ENCODE measurements at places on chromosomes 16 and 17.

- no peak for DNase-seq
Measured at GRCh38 chr17:74755533-74755932, 7.1 kb downstream of the NHERF1 start.

GRCh38 chr16:30499284-30499683, 26.7 kb downstream of the ITGAL start:
- no peak for DNase-seq

- no peak for DNase-seq
Measured at GRCh38 chr16:53112015-53112414, 57.2 kb downstream of the CHD9 start.

GRCh38 chr17:78588258-78589030, 11.2 kb upstream of the DNAH17 start:
- no peak for DNase-seq

DNA sequence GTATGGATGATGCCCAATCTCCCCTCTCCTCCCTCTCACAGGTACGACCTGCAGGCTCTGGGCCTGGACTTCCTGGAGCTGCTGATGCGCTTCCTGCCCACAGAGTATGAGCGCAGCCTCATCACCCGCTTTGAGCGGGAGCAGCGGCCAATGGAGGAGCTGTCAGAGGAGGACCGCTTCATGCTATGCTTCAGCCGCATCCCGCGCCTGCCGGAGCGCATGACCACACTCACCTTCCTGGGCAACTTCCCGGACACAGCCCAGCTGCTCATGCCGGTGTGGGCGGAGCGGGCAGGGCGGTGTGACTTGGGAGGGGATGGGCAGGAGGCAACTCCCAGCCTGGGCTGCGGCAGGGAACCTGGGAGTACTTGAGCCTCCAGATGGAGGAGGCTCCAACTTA, 18.1 kb downstream of the SPATA32 start:
- DNase-seq = no peak

- DNase-seq = no peak
Measured at GRCh38 chr17:50279181-50279526, 4.9 kb downstream of the TMEM92 start.

- DNase-seq = no peak
Measured at GRCh38 chr17:12250973-12251372, 230.3 kb downstream of the MAP2K4 start.

DNA sequence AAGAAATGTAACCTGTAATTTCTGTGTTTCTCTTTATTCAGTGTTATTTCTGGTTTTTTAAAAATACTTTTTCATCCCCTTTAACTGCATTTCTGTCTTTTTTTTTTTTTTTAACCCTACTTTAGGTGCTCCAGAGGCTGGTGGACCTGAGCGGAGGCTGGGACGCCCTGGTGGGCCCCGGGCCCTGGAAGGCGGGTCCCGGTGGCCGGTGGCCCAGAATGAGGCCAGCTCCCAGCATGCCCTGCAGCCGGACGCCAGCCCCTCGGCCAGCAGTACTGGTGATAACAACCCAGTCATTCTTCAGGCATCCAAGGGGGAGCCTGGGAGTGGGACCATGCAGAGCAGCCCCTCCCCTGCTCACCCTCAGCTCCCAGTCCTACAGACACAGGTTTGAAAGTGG, 1.5 kb downstream of the SRCAP start:
- no peak for DNase-seq

- no peak for DNase-seq
Measured at GRCh38 chr17:79020631-79021301, 3.2 kb upstream of the C1QTNF1 start.

DNA sequence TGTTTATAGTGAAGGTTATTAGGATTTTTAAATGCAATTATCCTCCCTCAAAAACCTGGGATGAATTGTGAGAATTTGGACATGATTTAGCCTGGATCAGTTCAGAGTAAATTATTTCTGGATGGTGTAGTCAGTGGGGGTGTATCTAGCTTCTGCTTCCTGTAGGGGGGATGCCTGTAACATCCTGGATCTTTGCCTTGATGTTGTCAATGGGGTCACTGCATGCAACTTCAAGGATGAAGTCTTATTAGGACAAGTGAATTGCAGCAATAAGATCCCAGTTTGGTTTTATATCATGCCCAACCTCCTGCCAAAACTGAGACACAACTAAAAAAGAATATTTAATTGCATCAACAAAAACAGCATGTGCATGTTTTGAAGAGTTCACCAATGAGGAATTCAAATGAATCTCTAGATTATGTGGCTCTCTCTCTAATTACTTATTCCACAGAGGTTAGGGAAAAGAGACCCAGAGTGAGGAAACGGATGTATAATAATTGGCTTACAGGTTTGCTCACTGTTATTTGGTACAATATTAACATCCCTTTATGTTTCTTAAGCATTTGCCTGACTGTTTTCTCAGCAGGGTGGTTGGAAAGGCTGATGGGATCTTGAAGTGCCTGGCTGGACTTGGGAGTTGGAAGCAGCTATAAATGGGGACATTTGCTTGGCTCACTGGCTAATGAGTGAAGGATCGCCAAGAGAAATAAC, 159.8 kb downstream of the HS3ST3B1 start:
- DNase-seq = no peak

DNA sequence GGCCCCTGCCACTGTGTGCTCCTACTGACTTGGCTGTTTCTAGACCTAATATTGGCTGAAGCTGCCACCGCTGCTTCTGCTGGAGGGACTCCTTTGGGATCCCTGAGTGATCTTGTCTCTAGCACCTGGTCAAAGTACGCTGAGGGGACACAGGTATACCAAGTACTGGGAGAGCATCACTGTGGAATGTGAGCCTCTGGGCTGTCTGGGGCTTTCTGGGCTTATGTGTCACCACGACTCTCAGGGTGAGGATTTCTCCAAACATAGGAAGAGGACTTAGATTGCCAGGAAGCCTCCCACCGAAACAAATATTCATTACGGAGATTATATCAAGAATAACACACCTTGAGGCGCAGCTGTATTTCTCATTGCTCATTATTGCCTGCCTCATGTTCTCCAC, 435.8 kb downstream of the HS3ST3B1 start:
- DNase-seq = no peak

DNA sequence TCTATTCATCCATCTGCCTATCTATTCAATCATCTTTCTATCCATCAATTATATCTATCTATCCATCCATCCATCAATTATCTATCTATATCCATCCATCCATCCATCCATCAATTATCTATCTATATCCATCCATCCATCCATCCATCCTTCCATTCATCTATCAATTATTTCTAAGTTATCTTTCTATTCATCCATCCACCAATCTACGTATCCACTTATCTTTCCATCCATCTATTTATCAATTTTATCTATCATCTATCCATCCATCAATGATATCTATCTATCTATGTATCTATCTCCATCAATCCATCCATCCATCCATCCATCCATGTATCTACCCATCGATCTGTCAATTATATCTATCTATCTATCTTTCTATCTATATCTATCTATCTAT, 158.4 kb upstream of the ZKSCAN2 start:
- no peak for DNase-seq

GRCh38 chr16:83917152-83918120, 18.5 kb downstream of the MLYCD start:
- DNase-seq = no peak

GRCh38 chr16:73717266-73717974, 579.2 kb upstream of the PSMD7 start:
- DNase-seq = no peak

DNA sequence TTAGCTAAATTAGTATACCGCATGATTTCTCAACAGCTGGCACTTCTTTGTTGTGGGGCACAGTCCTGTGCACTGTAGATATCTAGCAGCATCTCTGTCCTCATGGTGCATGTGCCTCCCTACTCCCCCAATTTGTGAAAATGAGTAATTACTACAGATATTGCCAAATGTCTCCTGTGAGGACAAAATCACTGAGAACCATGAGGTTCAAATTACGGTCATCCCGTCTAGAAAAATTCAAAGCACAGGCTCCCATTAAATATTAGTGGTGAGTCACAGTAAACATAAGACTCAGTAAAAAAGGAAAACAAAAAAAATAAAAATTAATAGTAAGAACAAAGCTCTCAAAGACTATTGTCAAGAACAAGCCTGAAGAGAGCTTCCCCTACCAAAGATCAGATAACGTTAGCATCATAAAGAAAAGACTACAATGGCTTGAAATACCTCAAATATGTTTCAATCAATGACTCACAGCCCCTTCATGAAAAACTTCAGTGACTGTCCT, 57.8 kb downstream of the STH start:
- no peak for DNase-seq

DNA sequence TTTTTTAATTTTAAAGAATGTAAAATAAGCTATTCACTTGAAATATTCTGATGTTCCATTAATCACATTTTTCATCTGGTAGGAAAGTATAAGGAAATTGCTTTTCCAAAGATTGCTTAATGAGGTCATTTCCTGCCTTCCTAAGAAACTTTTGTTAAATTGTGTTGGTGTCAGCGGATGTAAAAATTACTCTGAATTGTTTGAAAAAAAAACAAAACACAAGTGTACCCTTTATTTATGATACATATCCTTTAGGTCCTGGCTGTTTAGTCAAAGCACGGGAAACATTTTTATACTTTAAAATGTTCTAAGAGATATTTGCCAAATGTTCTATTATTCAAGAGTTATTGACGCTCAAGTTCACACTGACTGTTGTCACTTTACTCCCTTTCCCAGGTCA, 1357.4 kb upstream of the GOT2 start:
- no peak for DNase-seq

DNA sequence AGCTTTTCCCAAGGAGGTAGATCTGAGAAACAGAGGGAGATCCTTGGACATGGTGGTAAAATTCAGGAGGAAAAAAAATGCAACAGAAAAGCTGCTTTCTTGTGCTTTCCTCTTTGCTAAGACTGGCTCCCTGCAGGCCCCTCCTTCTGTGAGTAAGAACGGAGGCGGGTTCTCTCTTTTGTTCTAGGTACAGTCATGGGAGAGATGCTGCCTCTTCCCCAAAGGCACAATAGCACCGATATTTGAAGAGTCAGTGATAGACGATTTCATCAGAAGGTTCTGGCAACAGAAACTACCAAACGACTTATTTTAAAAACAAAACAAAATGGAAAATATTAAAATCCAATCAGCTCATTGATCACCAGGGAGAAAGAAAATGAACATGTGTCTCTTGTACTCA, 32.6 kb upstream of the KIFC3 start:
- DNase-seq = no peak

DNA sequence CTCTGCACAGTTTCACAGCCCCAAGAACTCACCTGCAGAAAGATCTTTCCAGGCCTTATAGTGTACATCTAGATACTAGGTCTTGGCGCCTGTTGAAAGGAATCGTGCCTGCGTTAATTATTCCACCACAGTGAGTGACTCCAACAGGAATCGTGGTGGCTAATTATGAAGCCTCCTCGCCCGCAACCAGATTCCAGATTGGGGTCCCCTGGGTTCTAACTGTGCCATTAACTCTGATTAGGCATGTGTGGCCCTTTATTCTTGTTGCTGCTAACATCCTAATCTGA, 295.3 kb upstream of the MAF start:
- no peak for DNase-seq

DNA sequence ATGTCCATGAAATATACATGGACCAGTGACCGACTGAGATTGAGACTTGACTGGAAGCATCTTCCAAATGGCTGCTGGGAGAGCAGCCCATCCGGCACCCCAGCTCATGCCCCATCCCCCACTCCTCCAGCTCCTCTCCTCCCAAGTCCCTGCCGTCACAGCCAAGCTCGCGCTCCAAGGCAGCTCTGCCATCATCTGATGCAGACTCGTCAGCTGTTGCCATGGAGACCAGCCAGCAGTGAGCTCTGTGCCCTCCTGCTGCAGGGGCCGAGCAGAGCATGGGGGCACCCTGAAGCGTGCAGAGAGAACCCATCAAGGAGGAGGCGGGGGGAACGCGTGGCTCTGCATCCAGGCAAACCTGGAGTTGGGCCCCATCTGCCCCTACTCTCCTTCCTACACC, 74.5 kb upstream of the TNRC6C start:
- no peak for DNase-seq

- DNase-seq = no peak
Measured at GRCh38 chr17:4510618-4510941, 11.9 kb downstream of the SPNS2 start.

DNA sequence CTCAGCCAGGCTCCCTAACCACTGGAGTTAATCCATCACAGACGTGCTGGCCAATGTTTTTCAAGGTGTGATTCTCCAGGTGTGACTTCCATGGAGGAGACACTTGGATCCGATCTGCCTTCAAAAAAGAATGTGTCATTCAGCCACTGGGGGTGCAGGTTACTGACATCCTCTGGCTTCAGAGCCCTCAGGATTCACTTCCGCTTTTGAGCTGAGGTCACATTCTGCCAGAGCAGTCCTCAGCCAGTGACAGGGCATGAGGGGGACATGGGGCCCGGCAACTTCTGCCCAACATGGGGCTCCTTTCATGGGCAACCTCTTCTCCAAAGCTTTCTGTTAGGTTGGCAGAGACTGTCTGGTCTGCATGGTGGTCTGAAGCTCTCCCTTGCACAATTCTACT, 81.4 kb downstream of the GRIN2A start:
- DNase-seq = no peak

DNA sequence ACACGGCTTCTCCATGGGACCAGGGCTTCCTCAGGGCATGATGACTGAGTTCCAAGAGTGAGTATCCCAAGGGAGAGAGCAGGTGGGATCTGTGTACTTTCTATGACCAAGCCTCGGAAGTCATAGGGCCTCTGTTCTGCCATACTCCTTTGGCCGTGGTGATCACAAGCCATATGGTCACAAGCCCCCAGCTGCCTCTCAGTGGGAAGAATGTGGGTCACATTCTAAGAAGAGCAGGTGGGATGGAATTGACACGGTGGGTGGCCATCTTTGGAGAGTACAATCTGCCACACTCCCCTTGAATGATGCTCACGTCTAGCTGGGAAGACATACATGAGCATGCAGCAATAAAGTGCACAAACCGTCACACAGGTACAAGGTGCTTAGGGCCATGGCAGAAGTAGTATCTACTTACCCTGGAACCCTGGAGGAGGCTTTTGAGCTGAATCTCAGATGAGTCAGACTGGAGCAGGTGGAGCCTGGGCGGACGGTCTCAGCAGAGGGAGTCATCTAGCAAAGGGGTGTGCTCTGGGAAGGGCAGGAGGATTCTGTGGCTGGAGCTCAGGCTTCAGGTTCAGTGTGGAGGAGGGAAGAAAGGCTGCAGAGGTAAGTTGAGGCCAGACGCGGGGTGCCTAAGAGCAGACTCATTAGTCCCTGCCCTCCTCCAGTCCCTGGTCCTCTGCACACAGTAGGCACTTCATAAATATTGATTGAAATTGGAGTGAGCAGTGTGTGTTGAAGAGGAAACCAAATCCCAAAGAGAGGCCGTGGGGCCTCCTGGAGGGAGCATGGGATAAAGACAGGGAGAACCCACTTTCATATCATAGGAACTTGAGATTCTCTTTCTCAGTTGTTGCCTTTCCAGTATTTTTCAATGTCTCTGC, 26.6 kb downstream of the GOSR2 start:
- no peak for DNase-seq

Measured in GM06990 (cell line).